ENCODE measurements at places on chromosomes 6 and 20.

- DNase-seq, result no peak
Measured at GRCh38 chr6:99852031-99852430, 142.0 kb downstream of the MCHR2 start.

- DNase-seq, result no peak
Measured at GRCh38 chr6:10613723-10614122, 80.7 kb downstream of the C6orf52 start.

GRCh38 chr6:47007657-47008396 lies 34.3 kb downstream of the ADGRF1 start:
- DNase-seq, result no peak

DNA sequence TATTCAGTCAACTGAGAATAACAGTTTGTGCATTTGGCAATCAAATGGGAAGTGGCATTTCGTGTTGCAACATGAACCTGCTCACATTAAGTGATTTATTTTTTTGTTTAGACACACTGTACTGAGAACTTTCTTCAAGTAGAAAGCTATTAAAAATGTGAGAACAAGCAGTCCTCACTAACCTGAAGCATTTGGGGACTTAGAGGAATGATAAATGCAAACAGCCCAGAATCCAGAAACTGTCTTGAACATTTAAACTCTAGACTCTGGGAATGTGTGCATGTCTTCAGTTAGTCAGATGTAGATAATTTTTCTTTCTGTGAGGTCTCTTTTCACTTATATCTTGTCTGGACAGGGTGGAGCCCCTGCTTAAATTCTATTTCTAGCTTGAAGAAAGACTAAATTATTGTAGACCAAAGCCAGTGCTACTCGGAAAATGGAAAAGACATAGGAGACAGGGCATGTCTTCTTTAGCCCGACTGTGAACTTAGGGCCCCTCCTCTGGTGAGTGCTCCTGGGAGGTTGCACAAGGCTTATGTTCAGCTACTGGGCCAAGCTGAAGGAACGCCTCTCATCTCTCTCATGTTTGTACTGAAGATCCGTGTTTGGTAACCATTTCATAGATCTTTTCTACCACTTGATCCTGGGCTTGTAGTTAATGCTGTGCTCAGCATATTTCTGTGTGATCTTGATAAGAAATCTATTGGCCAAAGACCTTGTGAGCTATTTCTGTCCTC lies 70.1 kb downstream of the SLX4IP start:
- no peak for DNase-seq

GRCh38 chr20:46400828-46401477 lies 5.5 kb downstream of the ELMO2 start:
- peak; percentile 11 for DNase-seq

GRCh38 chr6:52307900-52308372 lies 23.4 kb upstream of the MCM3 start:
- no peak for DNase-seq

DNA sequence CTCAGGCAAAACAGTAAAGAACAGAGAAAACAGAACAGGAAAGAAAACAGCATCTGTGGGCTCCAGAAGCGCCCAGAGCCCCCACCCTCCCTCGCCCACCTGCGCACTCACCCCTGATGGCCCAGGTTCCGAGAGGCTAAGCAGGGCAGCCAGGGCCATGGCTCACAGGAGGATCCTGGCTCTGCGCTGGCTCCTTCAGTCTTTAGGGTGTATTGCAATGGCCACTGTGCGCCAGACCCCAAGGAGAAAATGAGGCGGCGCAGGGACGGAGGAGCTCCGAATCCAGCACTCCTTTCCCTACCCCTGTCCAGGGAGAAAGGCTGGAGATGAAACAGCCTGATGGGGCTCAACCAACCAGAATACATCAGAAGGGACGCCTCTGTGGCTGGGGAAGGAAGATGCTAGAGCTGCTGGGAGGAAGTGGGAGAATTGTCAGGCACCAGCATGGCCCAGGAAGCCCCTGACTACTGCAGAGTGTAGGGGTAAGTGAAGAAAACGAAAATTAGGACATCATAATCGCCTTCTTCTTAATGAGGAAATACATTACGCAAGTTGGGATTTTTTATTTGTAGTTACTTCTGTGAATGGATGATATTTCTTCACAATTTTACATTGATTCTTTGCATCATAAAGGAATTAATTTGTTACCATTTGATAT lies 49.0 kb downstream of the COL11A2 start:
- DNase-seq, result no peak

- peak; percentile 58 for DNase-seq
Measured at GRCh38 chr6:37502703-37503291, 3.1 kb upstream of the CCDC167 start.

GRCh38 chr6:345747-346385 lies 45.7 kb upstream of the IRF4 start:
- DNase-seq, result no peak

GRCh38 chr6:44672841-44673240 lies 285.3 kb downstream of the CDC5L start:
- DNase-seq, result no peak

DNA sequence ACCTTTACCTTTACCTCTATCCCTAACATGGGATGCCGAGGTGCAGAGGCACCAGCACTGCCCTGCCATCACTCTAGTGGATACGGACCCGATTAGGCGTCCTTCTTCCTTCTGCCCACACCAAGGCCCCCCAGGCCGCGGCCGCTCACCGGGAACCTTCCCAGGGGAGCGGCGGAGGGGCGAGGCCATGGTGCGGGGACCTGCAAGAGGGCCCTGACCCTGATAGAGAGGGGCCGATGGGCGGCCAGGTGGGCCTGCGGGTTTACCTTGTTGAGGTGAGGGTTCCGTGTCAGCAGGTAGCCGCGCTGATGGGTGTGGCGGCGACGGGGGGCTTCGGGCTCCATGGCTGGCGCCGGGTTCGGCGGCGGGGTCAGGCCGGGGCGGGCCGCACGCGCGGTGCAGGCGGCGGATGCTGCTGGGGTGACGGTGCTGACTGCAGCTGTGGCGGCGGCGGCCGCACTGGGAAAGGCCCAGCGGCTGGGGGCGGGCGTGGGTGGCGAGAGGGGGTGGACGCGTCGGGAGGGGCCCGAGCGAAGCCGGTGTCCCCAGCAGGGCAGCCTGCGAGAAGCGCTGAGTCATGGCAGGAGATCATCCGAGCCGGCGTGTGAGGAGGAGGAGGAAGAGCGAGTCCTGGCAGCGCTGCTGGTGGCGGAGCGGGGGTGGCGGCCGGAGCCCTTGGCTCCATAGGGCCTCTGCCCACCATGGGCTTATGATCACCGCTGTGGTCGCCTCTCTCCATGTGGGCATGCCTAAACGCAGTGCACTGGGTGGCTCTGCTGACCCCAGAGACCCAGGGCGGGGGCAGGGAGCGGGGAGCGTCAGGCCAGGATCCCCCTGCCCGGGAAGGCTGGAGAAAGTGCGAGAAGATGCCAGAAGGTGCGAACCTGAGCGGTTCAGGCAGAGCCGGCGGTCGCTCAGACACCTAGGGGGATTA lies at the start of gene ME1:
TSS of gene ME1 (minus strand) at position 441 of the 934 bp plus-strand sequence. CDS start at position 344, 97 bp downstream.
- DNase-seq, result peak; percentile 36

DNA sequence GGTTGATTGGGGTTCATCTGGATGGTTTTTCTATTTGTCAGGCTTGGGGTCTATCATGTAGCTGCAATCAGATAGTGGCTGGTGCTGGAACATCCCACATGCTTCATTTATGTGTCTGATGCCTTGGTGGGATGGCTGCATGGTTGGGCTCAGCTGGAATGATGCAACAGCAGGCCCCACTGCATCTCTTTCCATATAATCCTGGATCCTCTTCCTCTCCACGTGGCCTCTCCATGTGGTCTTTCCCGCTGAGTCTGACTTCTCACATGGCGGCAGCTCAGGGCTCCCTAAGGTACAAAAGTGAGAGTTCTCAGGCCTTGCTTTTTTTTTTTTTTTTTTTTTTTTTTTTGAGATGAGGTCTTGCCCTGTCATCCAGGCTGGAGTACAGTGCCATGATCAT lies 65.0 kb upstream of the SUPT3H start:
- DNase-seq, result no peak

GRCh38 chr20:1687053-1687452 lies 29.5 kb upstream of the SIRPG start:
- no peak for DNase-seq

DNA sequence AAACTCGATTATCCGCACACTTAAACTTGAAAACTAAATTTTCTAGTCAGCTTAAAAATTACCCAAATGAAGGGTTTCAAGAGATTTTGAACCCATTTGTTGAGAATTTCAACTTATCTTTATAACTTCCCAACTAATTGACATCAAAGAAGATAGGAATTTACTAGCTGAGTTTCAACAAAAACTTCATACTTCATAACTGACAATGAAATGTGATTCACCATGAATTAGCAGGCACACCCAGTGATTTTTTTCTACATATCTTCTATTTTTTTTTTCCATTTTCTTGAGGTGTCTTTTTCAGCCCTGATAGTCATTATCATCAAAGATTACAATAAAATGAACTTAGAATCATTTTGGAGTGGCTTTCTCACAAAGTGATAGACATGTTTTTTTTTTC lies 26.7 kb downstream of the TNFAIP3 start:
- DNase-seq, result no peak

DNA sequence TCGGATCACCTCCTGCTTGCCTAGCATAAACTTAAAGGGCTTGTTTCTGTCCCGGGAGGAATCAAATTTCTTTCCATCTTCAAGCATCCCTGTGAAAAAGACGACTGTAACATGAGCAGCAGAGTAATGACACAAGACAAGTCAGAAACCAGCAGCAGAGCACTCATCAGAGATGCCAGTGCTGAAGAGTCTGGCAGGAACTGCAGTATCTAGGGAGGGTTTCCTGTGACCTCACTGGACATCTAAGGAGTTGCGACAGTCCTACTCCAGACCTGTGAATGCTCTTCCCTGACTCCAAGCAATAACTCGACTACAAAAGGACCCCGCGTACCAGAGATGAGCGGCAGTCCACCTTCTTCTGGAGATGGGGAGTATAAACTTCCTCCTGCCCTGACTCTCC lies 17.3 kb downstream of the FKBP1A start:
- no peak for DNase-seq

DNA sequence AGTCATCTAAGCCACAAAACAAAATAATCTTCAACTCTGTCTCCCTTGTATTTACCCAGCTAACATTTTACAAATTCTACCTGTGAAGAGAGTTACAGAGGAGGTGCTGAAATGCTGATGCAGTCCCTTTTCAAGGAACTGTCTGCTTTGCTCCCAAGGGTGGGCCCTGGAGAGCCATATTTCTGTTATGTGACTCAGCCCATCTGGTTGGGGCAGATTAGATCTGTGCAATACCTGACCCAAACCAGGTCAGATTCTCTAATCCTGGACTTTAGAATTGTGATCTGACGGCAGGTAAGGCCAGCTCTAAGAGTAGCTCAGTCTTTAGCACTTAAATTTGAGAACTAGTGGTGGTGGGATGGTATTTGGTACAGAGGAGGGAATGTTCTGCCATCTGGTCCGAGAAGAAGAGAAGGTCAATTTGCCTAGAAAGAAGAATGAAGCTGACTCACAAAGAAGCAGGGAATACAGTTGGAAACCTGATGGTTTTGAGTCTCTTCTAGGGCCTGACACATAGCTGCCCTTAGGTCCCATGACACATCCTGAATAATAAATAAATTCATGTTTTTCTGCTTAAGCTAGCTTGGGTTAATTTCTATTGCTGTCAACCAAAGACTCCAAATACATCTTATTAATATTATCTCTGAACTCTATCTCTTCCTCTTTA lies 8.1 kb downstream of the ZNF311 start:
- no peak for DNase-seq

DNA sequence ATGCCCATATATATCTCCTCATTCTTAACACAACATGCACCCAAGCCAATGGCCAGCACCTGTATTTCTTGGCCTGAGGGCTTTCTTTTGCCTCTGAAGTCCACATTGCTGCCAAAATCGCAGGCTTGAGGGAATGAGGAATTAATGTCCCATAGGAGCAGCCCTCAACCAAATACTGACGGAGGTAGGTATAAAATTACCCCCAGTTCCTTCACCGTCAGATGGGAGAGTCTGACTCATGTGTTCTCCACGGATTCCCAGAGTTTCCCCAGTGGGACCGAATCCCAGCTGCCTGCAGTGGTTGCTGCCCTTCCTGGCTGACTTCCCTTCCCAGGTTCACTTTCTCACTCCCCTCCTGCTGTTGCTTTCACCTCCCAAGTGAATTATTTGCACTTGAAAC lies 602.2 kb upstream of the NOX3 start:
- no peak for DNase-seq

GRCh38 chr6:63269470-63269869 lies 50.3 kb downstream of the LGSN start:
- DNase-seq, result no peak

DNA sequence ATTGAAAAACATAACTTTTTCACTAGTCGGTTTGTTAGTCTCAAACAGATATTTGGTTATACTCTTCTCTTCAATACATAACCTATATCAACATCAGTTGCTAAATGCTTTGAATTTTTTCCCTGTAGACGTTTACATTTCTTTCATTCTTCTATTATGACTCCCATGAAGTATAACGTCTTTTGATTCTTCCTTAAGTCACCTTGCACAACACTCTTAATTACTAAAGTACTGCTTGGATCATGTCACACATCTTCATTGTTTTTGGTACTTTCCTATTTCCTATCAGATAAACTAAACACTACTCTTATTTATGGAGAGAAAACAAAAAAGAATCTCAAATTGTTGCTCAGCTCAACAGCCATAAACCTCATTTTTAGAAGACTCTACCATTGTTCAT lies 23.0 kb upstream of the BMP5 start:
- no peak for DNase-seq

GRCh38 chr20:58512808-58513552 lies 2.2 kb downstream of the APCDD1L start:
- DNase-seq, result no peak

GRCh38 chr20:12718619-12719018 lies 290.2 kb upstream of the SPTLC3 start:
- no peak for DNase-seq

DNA sequence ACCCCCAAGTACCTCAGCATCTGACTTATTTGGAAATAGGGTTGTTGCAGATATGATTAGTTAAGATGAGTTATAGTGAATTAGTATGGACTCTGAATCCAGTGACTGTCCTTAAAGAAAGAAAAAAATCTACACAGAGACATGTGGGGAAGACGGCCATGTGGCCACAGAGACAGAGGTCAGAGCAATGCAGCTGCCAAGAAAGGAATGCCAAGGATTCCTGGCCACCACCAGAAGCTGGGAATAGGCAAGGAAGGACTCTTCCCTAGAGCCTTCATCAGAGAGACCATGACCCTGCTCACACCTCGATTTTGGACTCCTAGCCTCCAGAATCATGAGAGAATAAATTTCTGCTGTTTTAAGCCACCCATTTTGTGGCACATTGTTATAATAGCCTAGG lies 81.8 kb downstream of the FYN start:
- no peak for DNase-seq

GRCh38 chr20:62111148-62111547 lies 11.1 kb upstream of the LSM14B start:
- no peak for DNase-seq

DNA sequence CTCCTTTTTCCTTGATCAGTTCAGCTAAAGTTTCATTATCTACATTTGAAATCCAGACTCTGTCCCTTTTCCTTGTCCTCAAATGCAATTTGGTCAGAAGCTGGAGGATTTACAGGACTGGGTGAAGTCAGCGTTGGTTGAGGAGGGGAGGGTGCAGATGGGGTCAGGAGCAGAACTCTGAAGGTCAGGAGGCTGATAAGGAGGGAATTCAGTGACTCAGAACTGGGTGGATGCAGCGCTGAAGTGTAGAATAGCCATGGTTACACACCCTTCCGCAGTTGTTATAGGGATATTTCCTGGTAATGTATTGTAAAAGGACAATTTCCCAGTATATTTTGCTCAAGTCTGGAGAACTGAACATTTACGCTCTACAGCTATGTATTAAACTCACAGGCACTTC lies 133.1 kb upstream of the FOXA2 start:
- no peak for DNase-seq
